ENCODE measurements at places on chromosomes 16 and 17.

- no peak for DNase-seq
Observed at GRCh38 chr17:75888484-75888883, 8.3 kb downstream of the TRIM65 start.

GRCh38 chr17:64777415-64778239 lies 115.5 kb upstream of the SMURF2 start:
- DNase-seq: peak; percentile 29

DNA sequence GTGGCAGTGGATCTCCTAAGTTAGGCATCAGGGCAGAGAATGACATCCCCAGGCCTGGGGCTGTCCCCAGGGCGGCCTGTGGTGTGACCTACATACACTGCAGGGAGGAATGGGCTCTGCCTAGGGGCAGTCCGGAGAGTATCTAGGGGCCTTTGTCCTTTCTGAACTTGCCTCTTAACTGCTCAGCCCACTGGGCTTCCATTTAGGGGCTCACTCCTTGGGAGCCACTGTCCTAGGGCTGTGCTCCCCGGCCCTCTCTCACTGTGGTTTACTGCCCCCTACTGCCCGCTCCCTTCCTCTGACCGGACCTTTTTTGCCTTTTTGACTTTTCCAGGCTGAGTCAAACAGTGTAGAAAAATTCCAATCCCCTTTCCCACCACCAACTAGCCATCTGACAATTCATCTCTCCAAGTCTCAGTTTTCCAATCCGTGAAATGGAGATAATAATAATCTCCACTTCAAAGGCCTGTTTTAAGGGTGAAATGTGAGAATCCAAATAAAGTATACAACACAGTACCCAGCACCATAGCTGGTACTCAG lies 66.8 kb downstream of the DNAH3 start:
- peak; percentile 55 for DNase-seq

DNA sequence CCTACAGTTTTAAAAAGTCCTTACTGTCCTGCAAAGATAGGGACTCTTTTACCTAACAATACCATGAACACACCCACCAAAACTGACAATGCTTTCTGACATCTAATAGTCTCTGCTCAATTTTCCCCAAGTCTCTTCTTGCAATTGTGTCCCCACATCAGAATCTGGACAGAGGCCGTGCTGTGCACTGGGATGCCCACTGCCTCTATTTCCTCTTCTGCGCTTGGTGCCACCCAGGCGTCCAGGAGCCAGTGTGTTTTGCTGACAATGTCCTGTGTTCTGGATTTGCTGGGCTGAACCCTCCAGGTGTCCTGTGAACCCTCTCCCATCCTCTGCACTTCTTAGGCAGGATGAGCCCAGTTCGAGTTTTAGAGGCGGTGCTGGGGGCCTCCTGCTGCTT lies 6.4 kb upstream of the ARHGDIA start:
- DNase-seq: no peak

- DNase-seq: peak; percentile 38
Observed at GRCh38 chr17:57009737-57010445, 32.0 kb downstream of the SCPEP1 start.

GRCh38 chr16:57530522-57531252 lies 5.7 kb downstream of the CCDC102A start:
- no peak for DNase-seq

DNA sequence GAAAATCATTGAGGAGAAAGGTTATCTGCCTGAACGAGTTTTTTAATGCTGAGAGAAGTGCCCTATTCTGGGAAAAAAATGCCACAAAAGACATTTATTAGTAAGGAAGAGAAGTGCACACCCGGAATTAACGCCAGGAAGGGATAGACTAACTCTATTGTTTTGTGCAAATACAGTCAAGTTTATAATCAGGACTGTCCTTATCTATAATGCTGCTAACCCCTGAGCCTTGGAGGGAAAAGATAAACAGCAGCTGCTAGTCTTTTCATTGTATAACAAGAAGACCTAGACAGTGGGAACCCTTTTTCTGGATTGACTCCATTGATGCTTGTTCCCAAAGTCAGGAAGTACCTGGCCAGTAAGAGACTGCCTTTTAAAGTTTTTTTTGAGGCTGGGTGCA lies 26.5 kb downstream of the BCAS3 start:
- no peak for DNase-seq

GRCh38 chr16:56600398-56600999 lies 7.9 kb upstream of the MT2A start:
- peak; percentile 47 for DNase-seq

DNA sequence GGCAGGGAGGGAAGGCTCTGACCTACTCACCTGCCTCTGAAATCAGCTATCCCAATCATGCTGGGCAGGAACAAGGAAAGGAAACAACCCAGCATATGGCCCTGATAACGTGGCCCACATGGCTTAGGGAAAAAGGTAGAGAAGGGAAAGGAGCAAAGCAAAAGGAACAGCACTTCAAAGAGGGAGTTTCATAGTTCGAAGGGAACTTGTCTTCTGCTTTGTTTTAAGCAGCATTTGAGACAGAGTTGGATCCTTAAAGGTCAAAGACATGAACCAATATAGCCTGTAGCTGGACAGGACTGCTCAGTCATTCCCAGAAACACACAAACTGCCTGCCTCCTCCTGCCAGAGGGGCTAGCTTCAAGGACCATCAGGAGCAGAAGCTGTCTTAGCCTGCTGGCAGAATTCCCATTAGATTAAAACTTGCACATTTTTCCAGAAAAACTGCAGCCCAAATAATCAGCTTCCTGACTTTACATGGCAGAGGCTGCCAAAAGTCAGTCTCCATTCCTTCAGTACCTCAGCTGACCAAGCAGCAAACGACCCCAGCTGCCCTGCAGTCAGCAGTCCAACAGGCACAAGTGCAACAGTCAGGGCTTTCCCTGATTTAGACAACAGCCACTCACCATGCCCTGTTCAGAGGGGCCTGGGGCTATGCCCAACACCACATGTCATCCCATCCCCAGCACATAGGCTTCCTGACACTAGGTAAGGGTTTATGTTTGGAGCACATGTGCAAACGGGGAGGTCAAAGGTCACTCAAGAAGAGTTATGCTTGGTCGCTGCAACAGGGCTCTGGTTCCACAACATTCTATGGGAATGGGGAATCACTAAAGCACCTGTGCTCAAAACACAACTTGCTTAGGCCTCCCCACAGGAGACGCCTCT lies 32.5 kb downstream of the RANBP10 start:
- DNase-seq: peak; percentile 54
